NCI-H1092 (cell line): ENCODE measurements at places on chromosomes 13 and 19.

DNA sequence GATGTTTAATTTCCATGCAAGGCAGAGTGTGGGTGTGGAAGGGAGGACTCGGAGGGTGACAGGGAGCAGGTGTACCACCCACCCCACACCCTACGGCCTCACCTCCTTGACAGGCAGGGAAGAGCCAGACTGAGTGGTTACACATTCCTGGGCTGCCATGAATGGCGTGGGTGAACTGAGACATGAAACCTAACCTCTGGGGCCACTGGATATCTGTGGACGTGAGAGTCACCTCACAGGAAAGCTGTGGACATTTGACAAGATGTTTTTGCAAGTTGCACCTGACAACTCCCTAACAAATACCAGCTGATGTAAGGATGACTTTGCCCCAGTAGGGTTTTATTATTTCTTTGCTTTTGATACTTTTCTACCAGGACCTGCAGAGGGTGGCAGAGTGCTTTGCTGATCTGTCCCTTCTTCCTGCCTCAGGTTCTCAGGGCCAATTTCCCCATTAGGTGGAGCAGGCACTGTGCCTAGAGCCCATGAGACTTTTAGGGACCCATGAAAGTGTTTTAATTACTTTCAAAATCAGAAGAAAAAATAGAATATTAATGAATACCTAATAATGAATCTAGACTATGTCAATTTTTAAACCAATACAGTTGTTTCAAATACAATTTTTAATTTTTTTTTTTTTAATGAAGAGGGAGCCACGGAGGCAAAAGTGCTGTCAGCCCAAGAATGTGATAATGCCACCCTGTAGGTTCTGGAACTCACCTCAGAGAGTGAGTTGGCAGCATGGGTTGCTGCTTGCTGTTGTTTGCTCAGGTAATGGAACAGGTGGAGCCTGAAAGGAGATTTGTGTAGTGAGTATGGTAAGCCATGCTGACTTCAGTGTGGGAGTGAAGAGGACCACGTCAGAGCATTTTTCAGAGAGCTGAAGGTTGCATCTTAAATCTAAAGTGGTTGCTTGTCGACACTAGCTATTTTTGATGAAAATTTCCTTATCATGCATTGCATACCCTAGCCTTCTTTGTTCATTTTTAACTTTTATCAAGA is 58.0 kb upstream of the CYSLTR2 start:
- DNase-seq: no peak

- no peak for DNase-seq
Measured at GRCh38 chr19:58395220-58395978, at the start of gene RNF225. Gene RNF225 (plus strand): TSS chr19:58395656. CDS start chr19:58396090, 434 bp downstream.

DNA sequence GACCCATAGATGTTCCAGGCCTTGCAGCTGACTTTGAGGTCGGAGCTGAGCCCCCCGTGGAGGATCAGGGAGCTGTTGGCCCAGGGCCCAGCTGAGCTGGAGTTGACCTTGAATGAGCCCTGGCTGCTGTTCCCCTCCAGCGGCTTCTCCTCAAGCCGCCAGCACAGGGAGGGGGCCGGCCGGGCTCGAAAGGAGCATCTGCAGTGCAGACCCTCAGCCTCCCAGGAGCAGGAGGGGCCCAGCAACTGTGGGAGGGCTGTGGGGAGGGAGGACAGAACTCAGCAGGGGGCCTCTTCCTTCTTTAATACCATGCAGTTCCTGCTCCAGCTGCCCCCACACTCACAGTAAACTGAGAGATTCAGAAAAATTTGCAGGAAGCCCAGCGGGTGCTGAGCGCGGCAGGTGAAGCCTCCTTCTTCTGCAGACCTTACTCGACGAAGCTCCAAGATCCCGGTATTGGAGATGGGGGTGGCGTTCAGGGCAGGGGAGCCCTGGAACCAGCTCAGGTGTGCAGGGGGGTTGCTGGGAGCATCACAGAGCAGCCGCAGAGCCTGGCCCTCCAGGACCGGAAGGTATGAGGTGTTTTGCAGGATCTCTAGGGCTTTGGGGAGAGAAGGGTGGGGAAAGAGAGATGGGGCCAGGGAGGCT is 2.6 kb downstream of the SIGLEC5 start:
- no peak for DNase-seq

- DNase-seq: peak; percentile 74
Measured at GRCh38 chr13:113776231-113777125, 17.5 kb downstream of the TMEM255B start.

GRCh38 chr13:48431987-48432615 is 19.2 kb upstream of the LPAR6 start:
- no peak for DNase-seq

DNA sequence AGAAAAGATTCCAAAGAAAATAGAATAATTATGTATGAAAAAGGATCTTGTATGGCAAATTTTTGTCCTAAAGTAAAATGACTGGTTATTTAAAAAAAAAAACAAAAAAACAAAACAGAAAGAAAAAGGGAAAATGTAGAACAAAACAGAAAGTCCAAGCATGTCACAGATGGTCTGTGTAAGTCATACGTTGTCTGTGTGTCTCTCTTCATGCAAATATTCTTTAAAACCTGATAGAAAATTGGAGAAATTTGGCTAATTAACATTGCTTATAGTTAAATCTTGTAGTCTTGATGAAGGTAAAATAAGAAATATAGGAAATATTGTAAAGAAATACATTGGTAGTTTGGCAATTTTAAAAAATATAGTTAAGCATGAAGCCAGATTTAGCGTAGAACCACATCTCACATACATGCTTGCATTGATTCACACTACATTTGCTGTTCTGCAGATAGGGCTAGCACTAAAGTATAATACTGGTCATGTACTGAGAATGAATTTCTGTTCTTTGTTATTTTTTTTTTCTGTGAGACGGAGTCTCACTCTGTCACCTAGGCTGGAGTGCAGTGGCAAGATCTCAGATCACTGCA is 58.4 kb downstream of the SPRYD7 start:
- no peak for DNase-seq

DNA sequence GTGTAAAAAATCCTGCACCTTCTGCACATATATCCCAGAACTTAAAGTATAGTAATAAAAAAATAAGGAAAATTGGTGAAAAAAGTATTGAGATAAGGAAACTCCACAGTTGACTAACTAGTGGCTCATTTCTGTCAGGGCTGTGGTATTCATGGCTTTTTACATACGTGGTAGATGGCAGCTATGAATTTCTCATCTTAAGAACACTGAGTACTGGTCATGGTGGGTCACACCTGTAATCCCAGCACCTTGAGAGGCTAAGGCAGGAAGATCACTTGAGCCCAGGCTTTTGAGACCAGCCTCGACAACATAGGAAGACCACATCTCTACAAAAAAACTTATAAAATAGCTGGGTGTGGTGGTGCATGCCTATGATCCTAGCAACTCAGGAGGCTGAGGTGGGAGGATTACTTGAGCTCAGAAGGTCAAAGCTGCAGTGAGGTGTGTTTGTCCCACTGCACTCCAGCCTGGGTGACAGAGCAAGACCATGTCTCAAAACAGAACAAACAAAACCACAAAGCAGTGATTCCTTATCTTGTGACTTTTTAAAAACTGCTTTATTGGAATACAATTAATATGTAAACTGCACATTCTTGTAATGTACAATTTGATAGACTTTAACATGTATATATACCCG is 16.8 kb downstream of the SLAIN1 start:
- no peak for DNase-seq

GRCh38 chr19:50555450-50556281 is 12.6 kb downstream of the LRRC4B start:
- no peak for DNase-seq

DNA sequence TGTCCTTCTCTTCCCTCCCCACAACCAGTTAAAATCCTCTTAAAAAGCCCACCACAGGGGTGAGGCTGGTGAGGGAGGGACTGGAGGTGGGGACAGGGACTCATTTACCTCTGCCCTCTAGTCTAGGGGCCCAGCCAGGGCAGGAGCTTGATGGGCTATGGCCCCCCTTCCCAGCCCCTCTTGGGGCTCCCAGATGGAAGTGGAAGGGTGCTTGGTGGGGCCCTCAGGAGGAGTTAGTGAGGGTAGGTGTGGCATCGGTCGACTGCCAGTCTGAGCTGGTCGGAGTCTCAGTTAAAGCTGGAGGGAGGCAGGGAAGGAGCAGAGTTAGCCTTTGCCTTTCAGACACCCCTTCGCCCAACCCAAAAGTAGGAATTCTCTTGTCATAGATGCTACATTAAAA is 10.5 kb downstream of the ZNF526 start:
- DNase-seq: no peak

GRCh38 chr13:100333141-100333540 is 244.2 kb downstream of the PCCA start:
- no peak for DNase-seq

- DNase-seq: no peak
Measured at GRCh38 chr19:51156710-51157109, 14.6 kb downstream of the SIGLEC7 start.

- peak; percentile 53 for DNase-seq
Measured at GRCh38 chr13:101415358-101416174, 742 bp downstream of the NALCN start.

DNA sequence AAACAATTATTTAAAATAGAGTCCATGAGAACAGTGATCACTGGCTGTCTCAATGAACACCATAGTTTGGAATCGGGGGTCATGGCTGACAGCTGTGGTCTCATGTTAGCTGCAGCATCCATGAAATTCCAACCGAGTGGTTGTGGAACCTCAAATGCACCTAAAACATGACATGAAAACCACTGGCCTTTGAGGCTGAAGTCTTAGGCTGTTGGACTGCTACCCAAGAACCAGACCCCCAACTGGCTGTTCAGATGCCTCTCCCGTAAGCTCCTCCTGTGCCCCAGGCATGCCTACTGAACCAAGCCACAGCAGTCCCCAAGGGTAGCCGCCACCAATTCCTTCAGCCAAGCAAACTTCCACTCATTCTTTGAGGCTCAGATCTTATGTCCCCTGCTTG is 50.5 kb downstream of the ATP7B start:
- DNase-seq: no peak
